GM12891 (cell line): ENCODE measurements at places on chromosomes 4 and X.

DNA sequence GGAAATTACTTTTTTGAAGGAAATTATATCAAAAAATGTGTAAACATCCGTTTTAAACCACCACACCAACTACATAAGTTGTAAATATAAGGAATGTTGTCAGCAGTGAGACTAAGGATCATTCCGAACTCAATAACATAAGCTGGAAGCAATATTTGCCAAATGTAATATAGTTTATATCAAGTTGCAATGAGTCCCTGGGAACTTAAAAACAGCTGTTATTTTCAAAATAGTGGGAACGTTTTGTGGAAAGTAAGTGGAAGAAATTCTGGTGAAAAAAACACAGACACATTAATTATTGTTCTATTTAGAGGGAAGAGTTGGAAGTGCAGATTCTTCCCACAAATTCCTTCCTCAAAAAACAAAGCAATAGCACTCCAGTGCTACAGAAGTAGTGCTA, 444.3 kb downstream of the NAP1L3 start:
- no peak for DNase-seq

DNA sequence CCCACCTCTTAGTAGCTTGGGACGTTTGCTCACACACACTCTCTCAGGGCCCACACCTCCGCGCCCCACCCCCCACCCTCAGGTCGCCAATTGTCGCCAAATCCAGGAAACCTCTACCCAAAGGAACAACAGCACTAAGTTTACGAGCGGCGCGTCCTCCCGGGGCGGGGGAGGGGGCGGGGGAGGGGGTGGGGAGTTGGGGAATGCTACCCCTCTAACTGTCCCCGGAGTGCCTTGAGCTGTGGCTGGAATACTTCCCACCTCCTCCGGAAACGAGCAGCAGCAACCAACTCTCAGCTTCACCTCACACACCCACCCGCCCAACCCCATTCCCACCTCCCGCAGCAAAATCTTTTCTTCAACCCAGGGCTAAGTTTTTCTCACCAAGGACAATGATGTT, 135.6 kb upstream of the ZIC3 start:
- DNase-seq: no peak

- no peak for DNase-seq
Observed at GRCh38 chrX:49919617-49920016, 2.8 kb upstream of the CLCN5 start.

GRCh38 chr4:36039026-36039425, 205.3 kb downstream of the ARAP2 start:
- no peak for DNase-seq

GRCh38 chr4:100839712-100840111, 321.9 kb upstream of the EMCN start:
- DNase-seq: no peak

DNA sequence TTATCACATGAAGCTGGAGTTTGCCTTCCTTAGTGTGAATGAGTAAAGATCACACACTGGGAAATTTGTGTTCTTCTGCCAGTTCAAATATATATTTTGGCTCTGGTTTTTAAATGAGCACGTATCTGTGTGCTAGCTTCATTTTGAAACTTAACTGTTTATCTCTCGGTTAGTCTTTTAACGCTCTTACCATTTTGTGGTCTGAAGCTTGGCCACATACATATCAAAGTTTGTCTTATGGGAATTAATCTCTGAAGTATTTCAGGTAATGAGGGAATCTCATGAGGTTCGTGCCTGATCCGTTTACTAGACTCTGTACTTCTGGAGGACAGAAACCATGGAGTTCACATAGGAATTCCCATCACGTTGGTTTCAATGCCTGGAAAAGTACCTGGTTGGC, 13.8 kb downstream of the ATP10D start:
- DNase-seq: no peak

DNA sequence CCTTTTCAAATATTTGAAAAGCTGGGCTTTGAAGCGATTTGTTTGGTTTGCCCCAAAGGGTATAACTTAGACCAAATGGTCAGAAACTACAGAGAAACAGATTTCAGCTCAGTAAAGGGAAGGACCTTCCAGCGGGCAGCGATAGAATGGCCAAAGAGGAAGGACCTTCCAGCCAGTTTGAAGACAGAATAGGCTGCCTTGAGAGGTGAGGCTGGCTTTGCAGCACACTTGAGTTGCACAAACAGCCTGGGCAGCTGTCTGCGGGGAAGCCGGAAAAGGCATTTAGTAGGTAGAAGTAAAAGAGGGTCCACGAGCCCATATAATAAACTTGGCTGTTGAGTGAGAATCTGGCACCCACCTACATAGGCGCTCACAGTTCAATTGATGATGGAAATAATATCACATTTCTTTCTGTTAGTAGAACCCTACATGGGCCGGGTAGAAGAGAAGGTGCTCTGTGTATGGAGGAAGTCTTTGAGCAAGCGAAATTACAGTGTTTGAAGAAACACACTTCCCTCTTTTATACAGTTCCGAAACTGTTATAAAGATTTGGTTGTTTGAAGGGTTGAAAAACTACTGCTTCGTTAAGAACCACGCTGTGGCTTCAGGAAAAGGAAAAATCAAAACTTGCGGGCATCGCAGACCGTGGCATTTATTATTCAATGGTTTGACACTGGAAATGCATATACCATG, 75.0 kb upstream of the SORBS2 start:
- no peak for DNase-seq

- DNase-seq: no peak
Observed at GRCh38 chrX:111365770-111366325, 46.1 kb downstream of the DCX start.

DNA sequence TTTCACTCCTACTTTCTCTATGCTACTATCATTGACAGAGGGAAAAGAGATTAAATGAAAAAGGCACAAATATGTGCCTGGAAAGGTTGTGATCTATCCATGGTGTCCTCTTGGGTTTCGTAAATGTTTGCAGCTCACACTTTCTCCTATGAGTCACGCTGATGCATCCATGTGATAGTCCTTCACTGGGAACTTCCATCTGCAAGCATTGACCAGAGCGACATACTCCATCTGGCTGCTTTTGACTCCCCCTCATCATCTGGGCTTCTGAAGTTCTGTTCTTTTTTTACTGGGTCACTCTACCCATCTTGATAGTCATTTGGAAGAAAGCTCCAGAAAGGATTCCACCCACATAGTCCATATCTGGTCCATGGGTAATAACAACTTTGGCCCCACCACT, 84.7 kb upstream of the NDST3 start:
- no peak for DNase-seq

DNA sequence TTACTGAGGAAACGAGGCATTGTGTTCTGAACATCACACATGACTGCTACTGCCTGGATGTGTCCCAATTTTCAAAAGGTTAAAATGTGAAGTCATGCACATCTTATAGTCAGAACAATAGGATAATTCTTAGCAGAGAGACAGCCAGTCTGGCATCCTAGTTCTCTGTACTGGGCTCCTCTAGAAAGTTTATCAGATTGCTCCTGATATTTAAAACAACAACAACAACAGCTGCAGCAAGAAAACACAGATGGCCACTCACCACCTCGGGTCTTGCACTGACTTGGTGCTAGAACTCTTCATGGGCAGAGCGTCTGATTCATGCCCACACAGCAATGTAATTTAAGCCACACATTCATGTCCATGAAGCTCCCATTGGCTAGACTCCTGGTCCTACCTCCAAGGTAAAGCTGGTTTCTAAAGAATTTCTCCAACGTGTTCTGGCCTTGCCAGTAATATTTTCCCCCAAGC, 33.3 kb upstream of the SLC2A9 start:
- DNase-seq: no peak

DNA sequence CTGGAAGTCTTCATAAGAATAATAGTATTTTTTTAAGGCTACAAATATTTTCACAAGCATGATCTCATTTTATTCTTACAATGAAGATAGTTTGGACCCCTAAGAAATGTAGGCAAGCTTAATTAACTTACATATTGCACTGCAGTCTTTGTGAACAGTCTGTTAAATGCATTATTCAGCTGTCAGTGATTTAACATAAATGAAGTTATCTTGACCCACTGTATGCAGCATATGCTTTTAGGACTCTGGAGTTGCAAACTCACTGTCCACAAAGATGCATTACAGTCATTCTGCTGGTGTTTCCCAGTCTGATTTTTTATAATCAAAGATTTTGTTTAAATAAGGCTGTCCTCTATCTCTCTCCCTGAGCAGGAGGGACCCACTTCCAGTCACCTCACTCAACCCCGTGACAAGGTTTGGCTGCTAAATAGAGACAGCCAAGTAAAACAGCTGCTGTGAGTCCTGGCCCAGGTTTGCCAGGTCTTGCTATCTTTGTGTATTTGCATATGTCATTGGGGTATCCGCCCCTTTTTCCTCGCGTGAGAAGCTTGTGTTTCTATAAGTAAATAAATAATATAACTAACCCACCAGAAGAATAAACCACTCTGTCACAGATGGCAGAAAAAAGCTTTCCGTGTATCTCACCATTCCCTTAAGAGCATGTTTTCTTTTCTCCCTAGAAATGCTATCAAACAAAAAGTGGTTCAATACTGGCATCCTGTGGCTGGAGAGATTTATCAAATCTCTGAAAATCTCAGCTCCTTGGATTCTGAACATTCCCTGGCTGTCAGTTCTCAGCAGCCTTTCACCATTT, 67.0 kb downstream of the SLC7A11 start:
- DNase-seq: no peak

DNA sequence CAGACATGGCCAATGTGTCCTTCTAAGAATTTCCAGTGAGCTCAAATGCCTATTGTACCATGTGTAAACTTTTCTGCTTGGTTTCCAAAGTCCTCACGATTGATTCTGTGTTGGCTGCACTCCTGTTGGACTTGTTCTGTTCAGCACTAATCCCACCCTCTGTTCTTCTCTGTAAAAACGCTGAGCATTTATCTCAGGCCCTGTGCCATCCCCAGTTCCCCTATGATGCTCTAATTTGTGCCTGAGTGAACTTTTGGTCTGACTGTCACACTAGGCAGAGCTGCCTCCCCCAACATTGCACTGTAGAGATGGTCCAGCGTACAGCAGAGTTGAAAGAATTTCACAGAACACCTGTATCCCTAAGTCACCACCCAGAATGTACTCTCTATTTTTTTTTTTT, 76.1 kb upstream of the STS start:
- DNase-seq: no peak

- DNase-seq: no peak
Observed at GRCh38 chr4:138918169-138918869, 97.3 kb upstream of the NOCT start.

DNA sequence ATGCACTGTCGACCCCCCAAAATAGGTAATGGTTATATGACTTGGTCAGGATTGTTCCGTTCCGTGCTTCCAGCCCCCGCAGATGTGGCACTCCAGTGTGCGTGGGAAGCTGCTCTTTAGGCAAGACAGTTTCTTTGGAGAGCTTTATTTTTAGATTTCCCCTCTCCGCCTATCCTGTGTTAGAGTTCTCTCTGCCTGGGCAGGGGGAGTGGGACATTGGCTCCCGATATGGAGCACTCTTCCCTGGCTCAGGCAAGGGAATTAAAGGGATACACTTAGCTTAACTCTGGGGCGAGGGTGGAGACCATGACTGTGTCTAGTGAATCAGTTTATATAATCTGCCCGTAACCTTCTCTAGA, 36.0 kb downstream of the DLG3 start:
- DNase-seq: no peak
